Ammon's horn (tissue), 1 donor: ENCODE measurements at places on chromosomes 2 and 18.

GRCh38 chr18:5317186-5317585, 21.7 kb upstream of the ZBTB14 start:
- DNase-seq, result no peak

- DNase-seq, result no peak
These were observed 19.1 kb downstream of the RAMP1 start for GRCh38 chr2:237878321-237879057.

DNA sequence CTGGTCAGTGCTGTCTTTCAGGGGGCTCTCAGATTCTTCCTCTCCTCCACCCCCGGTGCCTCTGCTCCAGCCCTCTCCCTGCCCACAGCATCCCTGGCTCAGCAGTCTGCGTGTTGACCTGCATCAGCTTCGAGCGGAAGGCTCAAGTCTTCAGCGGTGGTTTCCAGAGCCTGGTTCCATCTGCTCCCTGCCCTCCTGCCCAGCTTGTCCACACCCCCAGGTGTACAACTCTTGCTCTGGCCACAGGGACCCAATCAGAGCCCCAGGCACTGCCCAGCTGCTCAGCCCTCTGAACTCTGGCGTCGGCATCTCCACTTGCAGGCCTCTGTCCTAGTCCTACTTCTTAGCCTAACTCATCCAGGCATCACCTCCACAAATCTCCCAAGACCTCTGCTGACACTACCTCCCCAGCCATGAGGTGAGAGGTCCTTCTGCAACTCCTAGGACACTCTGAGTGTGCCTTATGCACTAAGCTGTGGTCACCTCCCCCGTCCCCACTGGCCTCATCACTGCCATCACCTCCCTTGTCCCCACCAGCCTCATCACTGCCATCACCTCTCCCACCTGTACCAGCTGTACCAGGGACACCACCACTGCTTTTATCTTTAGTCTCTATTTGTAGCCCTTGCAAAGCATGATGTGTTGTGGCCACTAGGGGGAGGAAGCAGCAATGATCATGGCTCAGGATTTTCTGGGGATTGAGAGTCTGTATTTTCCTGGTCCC, 60.9 kb downstream of the EDAR start:
- peak; percentile 69 for DNase-seq

- DNase-seq, result no peak
These were observed 26.5 kb downstream of the TCF23 start for GRCh38 chr2:27175330-27175729.

GRCh38 chr2:240208096-240208495, 67.6 kb upstream of the OTOS start:
- no peak for DNase-seq

- no peak for DNase-seq
These were observed 145.2 kb downstream of the RAD51AP2 start for GRCh38 chr2:17373041-17373440.

GRCh38 chr18:28063926-28064325, 113.0 kb downstream of the CDH2 start:
- no peak for DNase-seq

DNA sequence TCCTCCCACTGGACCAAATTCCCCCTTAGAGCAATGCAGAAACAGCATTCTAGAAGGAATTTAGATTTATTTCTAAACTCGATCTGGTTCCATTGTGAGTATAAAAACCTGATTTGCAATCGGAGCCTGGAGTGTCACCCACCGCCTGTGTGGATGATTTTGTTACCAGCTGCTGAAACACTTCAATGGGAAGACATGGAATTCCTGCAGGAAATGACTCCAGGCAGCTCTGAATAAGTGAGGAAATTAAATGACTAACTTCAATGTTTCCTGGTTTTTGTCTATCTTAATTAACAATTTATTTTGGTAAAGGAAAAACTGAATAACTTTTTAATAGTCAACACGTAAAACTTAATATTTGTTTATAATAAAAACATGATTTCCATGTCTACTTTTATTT, 19.3 kb downstream of the CTAGE1 start:
- no peak for DNase-seq

GRCh38 chr2:197097578-197098366, 171.3 kb upstream of the PGAP1 start:
- DNase-seq, result peak; percentile 50

DNA sequence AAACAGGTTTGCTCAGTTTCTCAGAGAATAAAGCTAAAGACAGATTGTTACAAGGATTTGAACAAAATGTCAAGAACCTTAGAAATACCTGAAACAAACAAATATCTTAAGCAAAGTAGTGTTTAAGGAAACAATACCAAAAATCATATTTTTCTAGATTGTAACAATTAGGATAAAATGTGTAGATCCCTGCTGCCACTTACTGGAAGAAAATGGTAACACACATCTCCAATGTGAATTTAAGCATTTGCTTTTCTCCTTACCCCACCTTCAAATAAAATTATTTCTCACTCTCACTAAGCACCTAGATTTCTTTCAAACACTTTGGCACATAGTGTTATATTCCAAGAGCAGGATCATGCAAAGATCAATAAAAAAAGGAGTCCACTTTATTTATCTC, 34.9 kb downstream of the SUCLG1 start:
- DNase-seq, result no peak

DNA sequence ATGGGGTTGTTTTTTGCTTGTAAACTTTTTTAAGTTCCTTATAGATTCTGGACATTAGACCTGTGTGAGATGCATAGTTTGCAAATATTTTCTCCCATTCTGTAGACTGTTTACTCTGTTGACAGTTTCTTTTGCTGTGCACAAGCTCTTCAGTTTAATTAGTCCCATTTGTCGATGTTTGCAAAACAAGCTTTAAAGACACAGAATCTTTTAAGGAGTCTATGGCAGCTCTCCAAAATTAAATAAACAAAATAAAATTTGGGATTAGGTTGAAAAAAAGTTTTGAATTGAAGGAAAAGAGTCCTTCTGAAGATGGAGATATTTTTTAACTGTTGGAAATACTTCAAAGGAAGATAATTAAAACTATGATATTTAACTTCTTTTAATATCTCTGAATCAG, 88.8 kb downstream of the MAP3K20 start:
- DNase-seq, result no peak

DNA sequence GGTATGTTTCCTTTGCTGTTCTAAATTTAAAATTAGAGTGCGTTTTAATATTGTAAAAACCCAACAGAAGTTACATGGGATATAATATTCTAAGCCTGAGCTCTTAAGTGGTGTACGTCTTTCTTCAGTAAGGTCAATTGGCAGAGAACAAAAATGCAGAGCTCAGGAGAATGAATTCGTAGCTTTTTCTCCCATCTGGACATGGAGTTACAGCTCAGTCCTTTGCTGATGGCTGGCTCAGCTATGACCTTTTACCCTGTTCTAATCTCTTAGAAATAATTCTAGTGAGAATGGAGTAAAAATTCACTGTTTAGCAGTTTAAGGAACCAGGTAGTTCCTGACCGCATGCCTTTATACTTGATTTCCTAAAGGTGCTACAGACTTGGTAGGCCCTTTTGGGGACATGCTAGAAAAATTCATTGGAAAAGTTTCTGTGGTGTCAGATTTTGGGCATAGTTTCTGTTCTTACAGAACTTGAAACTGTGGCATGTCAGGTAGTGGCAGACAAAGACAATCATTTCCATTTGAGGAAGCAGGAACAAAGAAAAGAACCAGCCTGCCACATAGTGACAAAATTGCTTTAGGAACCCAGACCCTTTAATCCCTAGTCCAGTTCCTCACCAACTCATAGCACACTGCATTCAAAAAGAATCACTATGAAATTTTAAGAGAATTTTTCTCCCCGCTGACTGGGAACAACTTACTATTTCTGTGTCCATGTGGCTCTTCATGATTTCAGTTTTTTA, 566.8 kb upstream of the ZNF804A start:
- DNase-seq, result no peak

DNA sequence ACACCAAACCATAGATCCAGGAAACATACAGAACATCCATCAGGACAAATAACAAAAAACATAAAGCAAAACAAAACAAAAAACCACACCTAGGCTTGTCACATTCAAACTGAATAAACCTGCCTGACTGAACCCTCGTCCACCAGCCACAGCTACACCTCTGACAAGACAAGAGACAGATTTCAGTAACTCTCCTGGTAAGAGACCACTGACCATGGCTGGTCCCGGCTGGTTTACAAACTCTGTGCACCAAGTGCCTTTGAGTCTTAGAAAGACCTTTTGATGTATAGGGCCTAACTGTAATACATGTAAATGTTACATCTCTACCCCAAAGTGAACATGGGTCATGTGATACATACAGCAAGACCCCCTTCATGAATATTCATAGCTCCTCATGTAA, 4.8 kb upstream of the SLC66A2 start:
- no peak for DNase-seq

GRCh38 chr18:41753826-41754225, 201.2 kb upstream of the PIK3C3 start:
- no peak for DNase-seq
